Spinal cord (tissue), 10 donors: ENCODE measurements at places on chromosomes 1 and 21. TPM values are rescaled to one million over a fixed set of nuclear protein-coding genes. Genes with fewer than 3 reads are reported as not detected.
A peak's percentile ranks its signal among the peaks of the same experiment; 100 is the strongest.

DNA sequence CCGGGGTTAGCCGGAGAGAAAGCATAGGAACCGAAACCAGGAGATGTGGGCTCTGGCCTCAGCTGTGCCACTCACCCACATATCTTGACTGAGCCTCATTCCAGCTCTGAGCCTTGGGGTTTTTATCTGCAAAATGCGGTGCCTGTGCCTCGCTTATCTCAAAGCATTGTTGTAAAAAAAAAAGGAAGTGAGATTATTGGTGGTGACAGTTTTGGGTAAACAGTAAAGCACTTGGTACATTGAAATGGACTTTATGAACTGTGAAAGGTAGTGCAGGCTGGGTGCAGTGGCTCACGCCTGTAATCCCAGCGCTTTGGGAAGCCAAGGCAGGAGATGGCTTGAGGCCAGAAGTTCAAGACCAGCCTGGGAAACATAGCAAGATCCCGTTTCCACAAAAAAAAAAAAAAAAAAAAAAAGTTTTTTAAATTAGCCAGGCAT, 3.8 kb downstream of the PTAFR start:
- no peaks in the 10 kb centered on the region for H3K27me3 ChIP-seq
- no peak overlapping the region for H3K27ac ChIP-seq
- no peak for DNase-seq
- no peaks in the 10 kb centered on the region for H3K36me3 ChIP-seq

GRCh38 chr1:34713443-34713842, 41.4 kb upstream of the GJB5 start:
- no peaks in the 10 kb centered on the region for H3K27me3 ChIP-seq
- no peak overlapping the region for H3K27ac ChIP-seq
- peaks cover 10% of the 10 kb centered on the region for H3K4me1 ChIP-seq
- DNase-seq: no peak
- H3K36me3 ChIP-seq: no peaks in the 10 kb centered on the region

- H3K36me3 ChIP-seq: peaks cover 18% of the 10 kb centered on the region
- no peak overlapping the region for H3K4me3 ChIP-seq
- no peak overlapping the region for H3K27ac ChIP-seq
- peaks cover 20% of the 10 kb centered on the region for H3K4me1 ChIP-seq
These were observed 7.1 kb upstream of the IKBKE start for GRCh38 chr1:206463137-206463536.

DNA sequence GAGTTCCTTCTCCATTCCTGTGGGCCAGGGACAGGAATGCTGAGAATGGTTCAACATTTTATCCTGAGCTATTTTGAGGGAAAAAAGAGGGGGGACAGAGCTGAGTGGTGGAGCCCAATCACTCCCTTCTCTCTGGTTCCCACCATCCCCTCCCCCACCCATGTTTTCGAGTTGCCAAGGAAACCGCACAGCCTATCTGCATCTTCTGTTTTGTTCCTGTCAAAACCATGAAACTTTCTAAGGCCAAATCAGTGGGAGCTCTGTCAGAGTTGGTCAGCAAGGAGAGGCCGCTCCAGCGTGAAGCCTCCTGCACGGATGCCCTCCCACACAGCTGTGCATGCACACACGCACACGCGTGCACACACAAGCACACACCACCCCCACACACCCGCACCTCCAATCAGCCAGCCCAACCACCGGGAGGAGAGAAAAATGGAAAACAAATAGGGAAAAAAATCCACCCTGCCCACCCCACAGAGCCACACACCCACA, 54.5 kb upstream of the ATP2B4 start:
- DNase-seq: no peak
- no peak overlapping the region for H3K4me3 ChIP-seq
- H3K36me3 ChIP-seq: no peaks in the 10 kb centered on the region

- no peaks in the 10 kb centered on the region for H3K4me1 ChIP-seq
- H3K27me3 ChIP-seq: no peaks in the 10 kb centered on the region
- no peak for DNase-seq
- H3K27ac ChIP-seq: no peak overlapping the region
These were observed 14.0 kb upstream of the TRIM67 start for GRCh38 chr1:231147896-231148295.

DNA sequence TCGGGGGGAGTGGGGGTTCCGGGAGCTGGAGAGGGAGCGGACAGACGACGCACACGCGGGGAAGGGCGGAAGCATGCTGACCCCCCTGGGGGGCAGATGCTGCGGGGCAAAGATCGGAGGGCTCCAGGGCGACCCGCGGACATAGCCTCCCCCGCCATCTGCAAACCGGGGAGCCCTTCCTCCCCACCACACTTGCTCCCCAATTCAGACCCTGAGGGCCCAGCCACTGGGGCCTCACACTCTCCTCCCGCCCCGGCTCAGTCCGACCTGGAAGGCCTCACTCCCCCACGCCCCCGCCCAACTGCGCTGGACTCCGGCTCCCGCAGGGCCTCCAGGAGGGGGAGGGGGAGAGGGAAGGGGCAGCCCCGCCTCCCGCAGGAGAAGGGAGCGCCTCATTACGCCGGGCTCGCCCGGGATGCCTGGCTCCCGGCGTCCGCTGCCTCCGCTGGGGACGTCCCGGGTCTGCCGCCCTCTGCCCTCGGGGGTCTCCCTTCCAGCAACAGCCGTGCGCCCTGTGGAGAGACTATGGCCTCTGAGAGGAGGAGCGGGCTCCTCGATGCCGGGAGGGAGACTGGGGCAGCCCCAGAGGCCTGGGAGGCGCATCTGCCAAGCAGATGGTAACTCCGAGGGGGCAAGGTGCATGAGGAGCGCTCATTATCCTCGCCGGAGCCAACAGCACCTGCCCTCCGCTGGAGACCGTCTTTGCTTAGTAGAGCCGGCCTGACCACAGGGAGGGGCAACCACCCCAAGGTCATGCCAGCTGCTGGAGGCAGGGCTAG, 636 bp upstream of the CAMK2N1 start:
- peaks cover 1% of the 10 kb centered on the region for H3K36me3 ChIP-seq
- peaks cover 10% of the 10 kb centered on the region for H3K27me3 ChIP-seq
- peaks cover 33% of the 10 kb centered on the region for H3K4me1 ChIP-seq
- peak overlapping the region; percentile 52 for H3K4me3 ChIP-seq
- peak; percentile 88 for DNase-seq

GRCh38 chr1:244603498-244603897, 49.4 kb upstream of the DESI2 start:
- no peaks in the 10 kb centered on the region for H3K36me3 ChIP-seq
- H3K27me3 ChIP-seq: no peaks in the 10 kb centered on the region
- no peak overlapping the region for H3K27ac ChIP-seq
- peak; percentile 13 for DNase-seq

DNA sequence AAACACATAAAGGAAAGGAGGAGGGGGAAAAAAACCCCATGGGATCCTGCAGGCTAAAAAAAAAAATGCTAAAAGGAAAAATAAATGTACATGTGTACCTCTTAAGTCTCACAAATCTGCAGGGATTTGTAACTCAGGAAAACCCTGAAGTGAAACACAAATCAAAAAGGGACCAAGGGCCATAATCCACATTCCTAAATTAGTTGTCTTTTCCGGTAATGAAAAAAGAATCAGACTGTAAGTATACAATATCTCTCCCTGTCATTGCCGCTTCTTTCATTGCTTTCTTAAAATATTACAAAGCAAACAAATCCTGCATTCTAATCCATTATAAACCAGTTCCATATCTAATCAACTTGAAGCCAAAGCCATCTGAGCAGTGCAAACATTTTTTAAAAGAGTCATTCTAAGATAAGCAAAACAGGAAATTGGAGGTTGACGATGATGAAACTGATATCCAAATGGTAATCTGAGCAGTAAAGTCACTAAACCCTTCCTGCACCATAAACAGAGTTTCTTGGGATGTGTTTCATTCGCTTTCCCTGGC, 58.7 kb upstream of the SIM2 start:
- no peaks in the 10 kb centered on the region for H3K36me3 ChIP-seq
- no peak for DNase-seq
- H3K4me3 ChIP-seq: no peak overlapping the region

GRCh38 chr1:61261595-61261994, 179.2 kb downstream of the NFIA start:
- H3K27ac ChIP-seq: peak overlapping the region; percentile 44
- H3K4me1 ChIP-seq: no peaks in the 10 kb centered on the region
- no peak for DNase-seq

- no peaks in the 10 kb centered on the region for H3K27me3 ChIP-seq
- H3K27ac ChIP-seq: no peak overlapping the region
- H3K36me3 ChIP-seq: no peaks in the 10 kb centered on the region
- no peak for DNase-seq
These were observed 37.1 kb upstream of the CD55 start for GRCh38 chr1:207284209-207284897.

- H3K27me3 ChIP-seq: no peaks in the 10 kb centered on the region
- peaks cover 24% of the 10 kb centered on the region for H3K4me1 ChIP-seq
- H3K27ac ChIP-seq: peak overlapping the region; percentile 97
- H3K36me3 ChIP-seq: no peaks in the 10 kb centered on the region
- DNase-seq: no peak
- peak overlapping the region; percentile 86 for H3K4me3 ChIP-seq
These were observed 1.5 kb downstream of the S100PBP start for GRCh38 chr1:32818804-32819541.

DNA sequence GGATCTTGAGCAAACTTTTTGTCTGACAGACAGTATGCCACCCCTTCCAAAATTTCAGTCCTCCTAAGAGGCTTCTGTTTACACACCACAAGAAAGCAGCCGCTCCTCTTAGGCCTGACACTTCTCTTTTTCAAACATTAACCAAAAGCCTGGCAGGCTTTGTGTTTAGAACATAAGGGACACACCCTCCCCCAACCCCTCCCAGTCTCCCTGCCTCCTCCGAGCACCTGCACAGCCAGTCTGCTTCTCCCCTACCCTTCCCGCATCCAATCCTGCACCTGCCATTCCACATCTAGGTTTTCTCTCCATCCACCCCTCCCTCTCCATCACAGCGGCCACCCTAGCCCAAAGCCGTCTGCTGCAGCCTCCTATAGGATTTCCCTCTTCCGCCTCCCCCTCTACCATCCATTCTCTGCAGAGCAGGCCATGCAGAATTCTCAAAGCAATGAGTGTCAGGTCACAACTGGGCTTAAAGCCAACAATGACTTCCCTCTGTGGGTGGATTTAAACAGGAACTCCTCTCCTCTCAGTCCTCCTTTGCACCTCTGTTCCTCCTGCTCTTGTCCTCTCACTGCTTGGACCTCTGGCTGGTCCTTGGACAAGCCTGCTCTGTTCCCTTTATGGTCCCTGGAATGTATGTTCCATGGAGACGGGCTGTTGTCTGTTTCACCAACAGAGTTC, 478.2 kb downstream of the NPHP4 start:
- peaks cover 16% of the 10 kb centered on the region for H3K4me1 ChIP-seq
- no peaks in the 10 kb centered on the region for H3K27me3 ChIP-seq
- H3K36me3 ChIP-seq: no peaks in the 10 kb centered on the region
- H3K27ac ChIP-seq: no peak overlapping the region
- peak; percentile 24 for DNase-seq
- no peak overlapping the region for H3K4me3 ChIP-seq

DNA sequence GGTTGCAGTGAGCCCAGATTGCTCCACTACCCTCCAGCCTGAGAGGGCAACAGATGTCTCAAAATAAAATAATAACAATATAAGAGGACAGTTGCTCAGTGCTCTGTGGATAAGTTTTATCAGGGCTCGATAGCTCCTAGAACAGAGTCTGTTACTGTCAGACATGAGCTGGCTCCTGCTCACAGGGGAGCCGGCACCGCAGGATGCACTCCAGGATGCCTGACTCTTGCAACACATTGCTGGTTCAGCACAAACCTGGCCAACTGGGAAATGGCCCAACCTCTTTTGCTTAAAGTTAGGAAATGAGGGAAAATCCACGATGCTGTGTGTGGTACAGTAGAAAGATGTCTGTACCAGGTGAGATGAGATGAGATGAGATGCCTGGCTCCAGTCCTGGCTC, 5.8 kb upstream of the CTSE start:
- no peak overlapping the region for H3K27ac ChIP-seq
- DNase-seq: no peak
- no peak overlapping the region for H3K4me3 ChIP-seq
- peaks cover 4% of the 10 kb centered on the region for H3K4me1 ChIP-seq

DNA sequence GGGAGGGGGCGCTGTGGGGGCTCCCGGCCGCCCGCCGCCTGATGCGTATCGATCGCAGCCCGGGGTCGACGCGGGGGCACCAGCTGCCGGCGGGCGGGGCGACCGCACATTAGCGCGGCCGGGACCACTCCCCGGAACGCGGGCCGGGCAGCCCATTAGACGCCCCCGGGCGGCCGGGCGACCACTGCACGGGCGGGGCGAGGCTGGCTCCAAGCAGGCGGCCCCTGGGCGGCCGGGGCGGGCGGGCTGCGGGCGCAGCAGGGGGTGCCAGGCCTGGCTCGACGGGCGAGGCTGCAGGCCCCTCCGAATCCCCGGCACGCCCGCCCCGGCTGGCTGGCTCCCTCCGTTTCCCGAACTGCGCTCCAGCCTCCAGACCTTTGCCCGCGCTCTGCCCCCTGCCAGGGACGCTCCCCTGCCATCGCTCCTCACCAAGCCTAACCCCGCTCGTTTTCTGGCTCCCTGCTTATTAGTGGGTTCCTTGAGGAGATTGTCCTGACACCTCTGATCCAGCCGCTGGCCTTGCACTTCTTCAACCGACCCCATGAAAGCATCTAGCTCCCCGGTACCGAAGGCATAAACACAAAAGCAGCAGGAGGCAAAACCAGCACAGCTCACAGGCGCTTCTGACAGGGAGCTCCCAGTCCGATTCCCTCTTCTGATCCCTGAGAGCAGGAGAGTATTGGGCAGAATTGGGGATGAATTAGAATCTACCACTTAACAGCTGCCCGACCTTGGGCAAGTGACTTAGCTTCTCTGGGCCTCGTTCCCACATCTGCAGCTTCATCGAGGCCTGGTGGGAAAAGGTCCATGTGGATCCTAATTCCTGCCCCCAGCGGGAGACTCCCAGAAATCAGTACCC, 92.6 kb upstream of the CASZ1 start:
- no peak overlapping the region for H3K27ac ChIP-seq
- H3K27me3 ChIP-seq: peaks cover 28% of the 10 kb centered on the region
- no peaks in the 10 kb centered on the region for H3K36me3 ChIP-seq
- H3K4me1 ChIP-seq: peaks cover 9% of the 10 kb centered on the region
- H3K4me3 ChIP-seq: no peak overlapping the region
- no peak for DNase-seq

DNA sequence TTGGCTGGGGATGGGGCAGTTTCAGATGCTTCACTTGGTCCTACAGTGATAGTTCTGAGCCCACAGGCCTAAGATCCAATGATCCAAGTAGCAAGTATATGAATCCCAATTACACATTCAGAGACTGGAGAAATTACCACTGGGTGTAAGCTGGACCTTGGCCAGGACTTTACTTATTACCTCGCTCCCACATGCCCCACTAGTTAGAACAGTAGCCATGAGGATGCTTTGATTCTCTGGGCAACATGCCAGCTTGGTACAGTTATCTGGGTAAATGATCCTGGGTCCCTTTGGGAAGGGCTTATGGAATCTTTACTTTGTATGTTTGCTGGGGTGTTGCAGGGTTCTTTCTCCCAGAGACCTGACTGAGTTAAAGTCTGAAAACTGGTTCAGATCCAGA, 5.0 kb upstream of the FCAMR start:
- DNase-seq: peak; percentile 80
- H3K4me3 ChIP-seq: no peak overlapping the region
- H3K27ac ChIP-seq: no peak overlapping the region
- no peaks in the 10 kb centered on the region for H3K36me3 ChIP-seq

GRCh38 chr1:245240648-245241165, 85.9 kb downstream of the KIF26B start:
- no peak overlapping the region for H3K4me3 ChIP-seq
- no peaks in the 10 kb centered on the region for H3K36me3 ChIP-seq
- no peak overlapping the region for H3K27ac ChIP-seq
- H3K27me3 ChIP-seq: peaks cover 3% of the 10 kb centered on the region
- peaks cover 7% of the 10 kb centered on the region for H3K4me1 ChIP-seq
- no peak for DNase-seq

GOLT1A gene
- total RNA-seq: 3.1 TPM

NPHS2 gene
- total RNA-seq: not detected

FMO1 gene
- total RNA-seq: 75.7 TPM

EXO1 gene
- total RNA-seq: 7.8 TPM

ALPL gene
- 35.7 TPM for total RNA-seq

ZNF697 gene
- 15.5 TPM for total RNA-seq

ZNF648 gene
- 3.1 TPM for total RNA-seq
